M059J (cell line): ENCODE measurements at places on chromosomes 2 and 18. TPM values are rescaled to one million over a fixed set of nuclear protein-coding genes. Genes with fewer than 3 reads are reported as not detected.

The CNPPD1 gene
- total RNA-seq = 30.2 and 43.4 TPM in 2 replicates

The MAL gene
- 11.3 and 14.7 TPM in 2 replicates for total RNA-seq

The LTBP1 gene
- 4.4 and 9.2 TPM in 2 replicates for total RNA-seq

The SP3 gene
- total RNA-seq = 55.9 and 98.8 TPM in 2 replicates

DNA sequence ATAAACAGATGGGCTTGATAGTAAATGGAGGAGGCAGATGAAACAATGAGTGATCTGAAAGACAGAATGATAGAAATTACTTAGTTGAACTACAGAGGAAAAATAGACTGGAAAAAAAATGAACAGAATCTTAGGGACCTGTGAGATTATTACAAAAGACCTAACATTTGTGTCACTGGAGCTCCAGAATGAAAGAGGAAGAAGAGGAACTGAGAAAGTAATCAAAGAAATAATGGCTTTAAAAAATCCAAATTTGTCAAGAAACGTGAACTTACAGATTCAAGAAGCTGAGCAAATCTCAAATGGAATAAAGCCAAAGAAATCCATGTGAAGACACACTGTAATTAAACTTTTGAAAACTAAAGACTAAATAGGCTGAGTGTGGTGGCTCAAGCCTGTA is 28.3 kb downstream of the EVA1A start:
- no peak for DNase-seq

- no peak for DNase-seq
Observed at GRCh38 chr18:21262244-21262643, 20.2 kb downstream of the GREB1L start.

DNA sequence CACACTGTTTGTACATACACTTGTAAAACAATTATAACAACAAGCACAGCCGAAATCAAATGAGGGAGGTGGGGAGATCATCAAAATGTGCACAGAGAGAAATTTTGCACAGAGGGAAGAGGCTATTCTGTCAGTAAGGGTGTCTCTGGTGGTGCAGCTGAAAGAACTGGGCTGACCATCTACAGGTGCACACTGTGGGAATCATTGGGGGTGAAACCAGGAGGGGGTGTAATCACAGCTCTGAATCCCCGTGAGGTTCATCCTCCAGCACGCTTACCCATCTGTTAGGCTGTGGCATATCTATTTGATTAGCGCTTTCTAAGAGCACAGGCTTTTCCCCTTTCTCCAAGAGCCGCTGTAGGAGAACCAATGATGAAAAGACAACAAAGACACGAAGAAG is 389.9 kb upstream of the CDH20 start:
- no peak for DNase-seq
